ENCODE measurements at places on chromosomes 1 and 21. TPM values are rescaled to one million over a fixed set of nuclear protein-coding genes. Genes with fewer than 3 reads are reported as not detected.

AKR7A3 gene
- total RNA-seq, result 0.18 TPM

OR6K3 gene
- not detected for total RNA-seq

S100A5 gene
- 0.42 TPM for total RNA-seq

ETV3L gene
- not detected for total RNA-seq

JAM2 gene
- not detected for total RNA-seq

LRRC53 gene
- total RNA-seq, result not detected

FGR gene
- not detected for total RNA-seq

RNU1-2 gene
- not detected for total RNA-seq

C1orf141 gene
- not detected for total RNA-seq

LENEP gene
- total RNA-seq, result not detected

SHE gene
- total RNA-seq, result 0.05 TPM

HUNK gene
- total RNA-seq, result 1.7 TPM

KRTAP19-1 gene
- total RNA-seq, result not detected

GPR3 gene
- 1.5 TPM for total RNA-seq

TRIM46 gene
- 1.4 TPM for total RNA-seq

SETD4 gene
- total RNA-seq, result 9.1 TPM

PLEKHA6 gene
- 22.2 TPM for total RNA-seq

FMOD gene
- total RNA-seq, result not detected

NKAIN1 gene
- 1.1 TPM for total RNA-seq

CD2 gene
- total RNA-seq, result not detected

CFAP141 gene
- not detected for total RNA-seq

GBP4 gene
- not detected for total RNA-seq

LRRN2 gene
- total RNA-seq, result 15.6 TPM

CBS gene
- 11.0 TPM for total RNA-seq

PPFIA4 gene
- total RNA-seq, result 0.38 TPM

TEDDM1 gene
- total RNA-seq, result not detected

ZMPSTE24 gene
- total RNA-seq, result 41.1 TPM

CHODL gene
- not detected for total RNA-seq

RNU1-1 gene
- total RNA-seq, result not detected

PITHD1 gene
- total RNA-seq, result 31.0 TPM

LCE1D gene
- not detected for total RNA-seq

NPPA gene
- total RNA-seq, result not detected

MSH4 gene
- not detected for total RNA-seq

Data from A549 treated with RU486 at 1 μM for 4 hours (cell line).